LoVo (cell line): ENCODE measurements at places on chromosomes 2 and 18.

GRCh38 chr2:38265461-38265860 is 111.6 kb downstream of the ATL2 start:
- no peak for DNase-seq

GRCh38 chr2:32611366-32611765 is 16.5 kb upstream of the TTC27 start:
- no peak for DNase-seq

- no peak for DNase-seq
Measured at GRCh38 chr2:190315273-190315672, 4.4 kb downstream of the HIBCH start.

- no peak for DNase-seq
Measured at GRCh38 chr2:209236377-209236776, 187.5 kb upstream of the MAP2 start.

GRCh38 chr2:185608799-185609198 is 129.8 kb upstream of the FSIP2 start:
- DNase-seq, result no peak

DNA sequence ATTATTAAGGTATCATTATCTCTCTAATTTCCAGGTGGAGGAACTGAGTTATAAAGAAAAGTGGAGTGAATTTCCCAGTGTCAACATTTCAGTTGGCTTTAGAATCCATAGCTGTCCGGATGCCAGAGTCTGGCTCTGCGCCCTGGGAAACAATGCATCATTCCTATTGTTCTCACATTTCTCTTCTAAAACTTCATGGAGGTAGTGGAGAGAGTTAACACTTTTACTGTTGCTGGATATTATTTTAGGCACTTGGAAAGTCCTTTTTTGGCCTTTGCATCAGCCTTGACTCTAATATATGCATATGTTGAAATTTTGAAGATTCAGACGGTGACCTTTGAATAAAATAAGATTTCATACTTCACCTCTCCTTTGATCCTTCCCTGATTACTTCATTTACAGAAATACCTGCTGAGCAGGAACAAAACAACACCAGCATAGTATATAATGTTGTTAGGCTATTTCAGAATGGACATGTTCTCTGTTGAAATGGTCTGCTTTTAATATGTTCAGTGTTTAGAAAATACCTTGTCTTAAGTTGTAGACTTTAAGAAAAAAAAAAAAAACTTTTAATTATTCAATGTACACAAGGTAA is 148.8 kb downstream of the EPHA4 start:
- DNase-seq, result no peak

DNA sequence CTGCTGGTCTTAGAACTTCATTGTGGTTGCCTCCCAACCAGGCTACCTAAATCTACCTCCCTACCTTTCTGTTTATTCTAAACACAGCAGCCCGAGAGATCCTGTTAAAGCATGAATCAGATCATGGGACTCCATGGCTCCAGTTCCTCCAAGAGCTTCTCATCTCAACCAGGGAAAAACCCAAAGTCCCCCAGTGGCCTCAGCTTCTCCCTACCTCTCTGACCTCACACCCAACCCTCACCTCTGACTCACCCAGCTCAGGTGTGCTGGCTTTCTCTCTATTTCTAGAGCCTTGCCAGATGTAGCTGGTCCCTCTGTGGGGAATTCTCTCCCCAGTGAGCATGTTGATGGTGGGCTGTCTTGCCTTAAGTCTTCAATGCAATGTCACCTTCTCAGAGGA is 93.8 kb upstream of the COPS8 start:
- DNase-seq, result no peak

DNA sequence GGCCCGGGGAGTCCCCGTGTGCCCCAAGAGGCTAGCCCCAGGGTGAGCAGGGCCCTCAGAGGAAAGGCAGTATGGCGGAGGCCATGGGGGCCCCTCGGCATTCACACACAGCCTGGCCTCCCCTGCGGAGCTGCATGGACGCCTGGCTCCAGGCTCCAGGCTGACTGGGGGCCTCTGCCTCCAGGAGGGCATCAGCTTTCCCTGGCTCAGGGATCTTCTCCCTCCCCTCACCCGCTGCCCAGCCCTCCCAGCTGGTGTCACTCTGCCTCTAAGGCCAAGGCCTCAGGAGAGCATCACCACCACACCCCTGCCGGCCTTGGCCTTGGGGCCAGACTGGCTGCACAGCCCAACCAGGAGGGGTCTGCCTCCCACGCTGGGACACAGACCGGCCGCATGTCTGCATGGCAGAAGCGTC is 16.9 kb upstream of the FAHD2A start:
- no peak for DNase-seq

- no peak for DNase-seq
Measured at GRCh38 chr2:174529916-174530315, 43.1 kb upstream of the GPR155 start.

- DNase-seq, result peak; percentile 16
Measured at GRCh38 chr2:189836644-189837043, 52.4 kb downstream of the PMS1 start.

DNA sequence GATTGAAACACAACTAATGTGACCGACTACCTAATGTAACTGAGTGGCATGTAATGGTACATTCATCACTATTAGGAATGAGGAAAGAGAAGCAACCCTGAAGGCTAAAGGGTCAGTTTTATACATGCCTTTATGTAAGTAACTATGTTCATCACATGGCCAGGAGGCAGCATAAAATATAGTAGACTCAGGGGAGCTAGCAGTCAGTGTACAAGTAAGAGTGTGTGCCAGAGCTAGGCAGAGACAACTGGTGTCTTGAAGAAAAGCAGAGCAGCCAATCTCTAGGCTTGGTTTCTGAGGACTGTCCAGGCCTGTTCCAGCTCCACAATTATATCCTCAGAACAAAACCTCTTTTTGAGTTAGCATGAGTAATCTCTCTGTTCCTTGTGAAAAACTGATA is 18.1 kb downstream of the SMAD2 start:
- no peak for DNase-seq

- DNase-seq, result peak; percentile 56
Measured at GRCh38 chr2:113217455-113218282, 43.9 kb downstream of the PSD4 start.

DNA sequence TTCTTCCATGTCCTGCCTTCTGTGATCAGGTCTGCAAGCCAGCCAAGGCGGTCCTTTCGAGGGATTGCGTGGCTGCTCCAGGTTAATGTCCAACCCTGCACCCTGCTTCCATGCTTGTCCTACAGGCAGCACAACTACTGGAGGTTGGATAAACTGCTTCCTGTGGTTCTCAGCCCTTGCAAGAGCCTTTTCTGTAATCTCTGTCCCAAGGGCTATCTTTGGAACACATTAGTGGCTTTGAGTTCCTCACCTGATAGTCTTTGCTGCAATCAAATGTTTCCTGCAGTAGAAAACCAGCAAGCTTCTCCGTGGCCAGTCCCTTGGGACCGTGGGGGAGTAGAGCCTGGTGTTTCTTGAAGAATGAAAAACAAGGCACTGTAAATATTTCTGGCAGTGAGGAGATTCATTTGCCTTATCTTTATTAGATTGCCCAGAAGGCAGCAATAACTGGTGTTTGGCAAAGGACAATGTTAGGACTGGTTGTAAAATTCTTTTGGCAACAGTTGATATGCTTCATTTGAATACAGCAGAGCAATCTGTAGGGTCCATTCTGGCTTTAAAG is 214.4 kb downstream of the FHOD3 start:
- DNase-seq, result peak; percentile 37

DNA sequence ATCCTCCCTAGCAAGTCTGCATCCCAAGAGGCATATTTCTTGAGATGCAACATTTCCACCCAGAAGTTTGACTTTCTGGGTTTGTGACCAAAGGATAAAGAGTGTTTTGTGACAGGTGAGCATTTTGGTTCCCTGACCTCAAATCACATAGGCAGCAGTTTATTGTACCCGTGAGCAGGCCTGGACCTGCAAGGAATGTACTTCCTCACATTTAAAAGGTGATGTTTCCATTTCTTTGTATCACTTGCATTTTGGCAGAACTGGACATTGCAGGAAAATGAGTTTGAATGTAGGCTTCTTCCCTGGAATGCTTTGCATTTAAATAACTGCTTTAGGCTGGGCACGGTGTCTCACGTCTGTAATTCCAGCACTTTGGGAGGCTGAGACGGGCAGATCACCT is 160.7 kb downstream of the ALPK2 start:
- DNase-seq, result no peak

- DNase-seq, result no peak
Measured at GRCh38 chr2:165113414-165113813, 90.4 kb downstream of the SCN3A start.

GRCh38 chr18:67504739-67505138 is 11.8 kb downstream of the DSEL start:
- DNase-seq, result no peak

GRCh38 chr2:118667348-118667747 is 180.1 kb downstream of the EN1 start:
- DNase-seq, result no peak

- DNase-seq, result no peak
Measured at GRCh38 chr18:58895385-58895784, 30.7 kb downstream of the ZNF532 start.

DNA sequence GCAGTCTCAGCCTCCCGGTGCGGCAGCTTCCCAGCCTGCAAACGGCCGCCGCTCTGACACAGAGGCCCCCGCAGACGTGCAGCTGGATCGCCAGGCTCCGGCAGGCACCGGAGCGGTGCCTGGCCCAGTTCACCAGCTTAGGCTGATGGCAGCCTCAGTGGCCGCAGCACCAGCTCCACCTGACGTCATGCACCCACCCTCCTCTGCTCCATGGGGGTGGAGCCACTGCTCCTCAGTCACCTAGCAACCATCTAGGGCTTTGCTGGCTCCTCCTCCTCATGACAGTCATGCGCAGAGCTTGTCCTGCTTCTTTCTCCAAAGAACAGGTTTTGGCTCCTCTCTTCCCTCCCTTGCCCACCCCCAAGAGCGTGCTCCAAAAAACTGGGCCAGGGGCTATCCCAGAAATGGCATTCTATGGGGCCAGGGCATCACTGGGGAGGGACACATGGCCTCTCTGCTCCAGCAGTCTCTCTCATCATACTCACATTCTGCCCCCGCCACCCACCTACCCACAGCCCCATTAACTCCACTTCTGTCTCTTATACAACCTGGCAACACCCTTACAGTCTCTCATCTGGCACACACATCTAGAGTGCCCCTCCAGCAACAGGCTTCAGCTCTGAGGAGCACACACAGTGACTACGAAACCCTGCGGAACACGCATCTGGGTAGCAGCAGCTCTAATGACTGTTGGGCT is 5.5 kb downstream of the DCTN1 start:
- no peak for DNase-seq

DNA sequence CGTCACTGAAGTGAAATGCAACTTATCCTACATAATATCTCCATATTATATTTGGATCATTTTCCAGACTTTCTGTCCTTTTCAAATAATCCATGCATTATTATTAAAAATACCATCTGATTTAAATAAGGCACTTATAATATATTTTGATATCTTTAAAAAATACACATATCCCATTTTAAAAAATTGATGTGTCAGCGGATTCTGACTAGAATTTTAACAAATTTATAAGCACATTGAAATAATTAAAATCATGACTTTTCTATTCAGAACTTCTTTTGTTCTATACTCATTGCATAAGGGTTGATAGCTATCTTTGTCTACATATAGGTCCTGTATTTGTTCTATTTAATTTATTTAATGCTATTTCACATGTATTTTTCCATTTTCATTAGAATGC is 199.0 kb upstream of the DSEL start:
- DNase-seq, result no peak

DNA sequence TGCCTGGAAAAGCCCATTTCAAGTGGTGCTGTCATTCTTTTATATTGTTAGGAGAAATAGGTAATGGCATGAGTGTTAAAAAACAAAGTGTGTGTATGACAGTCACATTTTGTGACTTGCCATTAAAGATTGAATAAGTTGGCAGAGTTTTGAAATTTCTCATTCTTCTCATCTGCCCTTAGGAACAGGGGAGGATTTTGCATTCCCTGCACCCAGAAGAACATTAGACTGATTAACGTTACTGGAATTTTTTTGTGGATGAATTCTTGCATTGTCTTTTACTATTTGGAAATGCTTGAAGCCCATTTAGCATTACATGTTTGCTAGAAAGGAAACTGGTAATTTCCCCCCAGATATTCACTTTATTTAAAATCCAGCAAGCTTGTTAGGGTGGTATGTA is 162.2 kb downstream of the BABAM2 start:
- no peak for DNase-seq

- DNase-seq, result no peak
Measured at GRCh38 chr18:78268226-78268988, 711.2 kb upstream of the SALL3 start.

GRCh38 chr2:101176803-101177202 is 25.6 kb upstream of the TBC1D8 start:
- DNase-seq, result no peak

DNA sequence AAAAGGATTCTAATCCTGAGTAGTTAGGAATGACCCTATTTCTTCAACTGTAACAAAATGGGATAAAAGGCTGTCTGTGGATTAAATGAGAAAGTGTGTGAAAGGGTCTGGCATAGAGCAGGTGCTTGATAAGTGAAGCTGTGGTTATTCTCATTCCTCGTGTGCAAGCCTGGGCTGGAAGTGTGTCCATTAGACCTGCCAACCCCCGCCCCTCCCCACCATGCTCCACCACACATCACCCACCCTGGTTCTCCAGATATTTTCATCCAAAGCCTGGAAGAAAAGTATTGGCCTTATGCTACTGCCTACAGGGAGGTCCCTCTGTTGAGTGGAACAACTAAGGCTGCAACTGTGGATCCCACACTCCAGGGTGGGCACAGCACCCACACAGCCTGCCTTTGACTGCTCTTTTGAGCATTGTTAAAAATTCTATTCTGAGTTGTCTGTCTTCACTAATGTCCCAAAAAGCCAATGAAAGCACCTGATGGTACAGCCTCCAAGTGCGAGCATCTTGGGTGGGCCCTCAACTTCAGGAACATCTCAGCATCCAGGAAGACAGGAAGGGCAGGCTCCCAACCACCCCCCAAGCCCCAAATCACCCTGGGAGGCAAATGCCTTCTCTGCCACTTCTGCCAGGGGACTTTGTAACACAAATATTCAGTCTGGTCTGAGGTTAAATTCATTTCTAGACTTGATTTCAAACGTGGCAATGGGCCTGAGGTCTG is 102.8 kb upstream of the PPP1CB start:
- DNase-seq, result no peak

DNA sequence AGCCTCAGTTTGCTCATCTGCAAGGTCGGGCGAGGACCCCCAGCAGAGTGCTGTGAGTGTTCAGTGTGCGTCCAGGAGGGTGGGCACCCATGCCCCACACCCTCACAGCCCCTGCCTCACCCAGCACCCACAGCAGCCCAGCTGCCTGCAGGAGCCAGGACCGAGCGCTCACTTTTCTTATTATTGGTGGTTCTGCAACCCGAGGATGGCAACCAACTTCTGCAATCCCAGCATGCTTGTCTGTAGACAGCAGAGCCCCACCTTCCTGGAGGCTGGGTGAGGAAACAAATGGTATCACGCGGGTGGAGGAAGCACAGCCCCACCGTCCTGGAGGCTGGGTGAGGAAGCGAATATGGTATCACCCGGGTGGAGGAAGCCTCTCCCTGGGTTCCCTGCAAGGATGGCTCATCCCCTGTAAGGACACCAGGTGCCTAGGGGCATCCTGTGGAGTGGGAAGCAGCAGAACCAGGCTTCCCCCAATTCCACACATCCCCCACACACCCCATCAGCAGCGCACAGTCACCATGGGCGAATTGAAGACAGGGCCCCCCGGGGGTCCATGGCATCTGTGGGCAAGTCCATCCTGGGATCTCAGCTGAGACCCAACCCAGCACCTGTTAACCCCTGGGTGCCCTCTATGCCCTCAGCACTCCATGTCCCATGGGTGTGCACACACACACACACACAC is 220.5 kb upstream of the RAB6C start:
- DNase-seq, result no peak
